Esophagus mucosa (tissue), 1 donor: ENCODE measurements at places on chromosomes 12 and 14.
A peak's percentile ranks its signal among the peaks of the same experiment; 100 is the strongest.

- ATAC-seq: no peak
Measured at GRCh38 chr12:111431772-111432171, 26.0 kb downstream of the SH2B3 start.

DNA sequence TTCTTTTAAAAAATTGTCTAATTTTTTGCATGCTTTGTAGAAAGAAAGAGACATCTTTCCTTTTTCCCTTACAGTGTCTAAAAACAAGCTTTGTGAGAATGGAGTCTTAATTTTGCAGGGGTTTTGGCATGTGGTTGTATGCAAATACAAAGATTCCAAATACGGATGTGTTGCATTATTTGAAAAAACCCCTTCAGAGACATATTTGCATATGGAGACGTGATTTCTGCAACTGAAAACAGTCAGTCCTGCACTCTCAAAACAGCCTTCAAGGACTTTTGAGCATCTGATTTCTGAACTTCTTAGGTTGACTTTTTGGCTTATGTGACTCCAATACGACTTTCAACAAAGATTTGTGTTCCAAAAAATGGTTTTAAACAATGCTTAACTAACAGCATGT is 7.8 kb downstream of the IRAK3 start:
- no peak for ATAC-seq

- ATAC-seq: no peak
Measured at GRCh38 chr14:37569729-37570128, 25.3 kb downstream of the FOXA1 start.

GRCh38 chr12:14239935-14240872 is 125.3 kb upstream of the ATF7IP start:
- peak; percentile 86 for ATAC-seq

- ATAC-seq: no peak
Measured at GRCh38 chr14:20468764-20469241, 403 bp upstream of the PNP start.

- ATAC-seq: peak; percentile 68
Measured at GRCh38 chr12:12582895-12583303, 20.2 kb upstream of the DUSP16 start.

GRCh38 chr12:109563291-109564284 is 9.7 kb downstream of the MMAB start:
- ATAC-seq: no peak

DNA sequence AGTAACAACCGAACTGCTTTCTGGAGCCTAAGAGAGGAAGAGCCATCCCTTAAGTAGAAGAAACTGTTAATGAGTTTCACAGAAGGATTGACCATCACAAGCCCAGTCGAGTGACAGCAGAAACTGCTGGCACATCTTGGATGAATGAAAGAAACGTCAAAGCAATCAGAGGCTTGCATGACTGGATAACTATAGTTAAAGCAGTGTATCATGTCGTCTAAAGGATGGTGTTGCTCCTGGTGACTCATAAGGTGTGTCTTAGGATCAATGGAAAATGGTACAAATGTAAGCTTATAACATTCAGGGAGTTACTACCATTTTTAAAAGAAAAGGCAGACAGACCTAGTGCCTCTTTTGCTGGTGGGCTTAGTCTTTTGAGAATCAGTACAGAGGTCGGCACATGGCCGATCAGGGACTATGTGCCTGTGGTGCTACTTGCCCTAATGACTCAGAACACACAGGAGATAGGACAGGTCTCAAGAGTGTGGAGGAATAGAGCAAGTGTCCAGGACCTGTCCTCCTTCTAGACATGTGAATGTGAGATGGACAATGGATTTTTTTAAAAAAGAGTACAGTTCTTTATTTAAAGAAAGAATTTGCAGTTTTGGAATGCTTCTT is 55.7 kb downstream of the TMX1 start:
- ATAC-seq: peak; percentile 89

- no peak for ATAC-seq
Measured at GRCh38 chr12:62191491-62192179, 68.6 kb upstream of the USP15 start.

DNA sequence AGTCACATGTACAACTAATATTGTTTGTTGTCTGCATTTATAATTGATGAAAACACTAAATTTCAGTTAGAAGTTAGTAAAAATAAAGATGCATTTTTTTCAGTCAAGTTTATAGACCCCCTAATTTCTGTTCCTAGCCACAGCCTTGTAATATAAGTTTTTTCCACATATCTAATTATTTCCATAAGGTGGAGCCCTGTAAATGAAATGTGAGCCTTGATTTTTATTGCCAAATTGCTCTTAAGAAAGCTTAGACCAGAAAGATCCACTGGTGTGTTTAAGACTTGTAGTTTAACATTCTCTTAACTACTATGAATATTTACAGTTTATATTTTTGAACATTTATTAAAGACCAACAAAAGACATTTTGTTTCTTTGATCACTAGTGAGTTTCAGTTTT is 322.1 kb upstream of the RGS6 start:
- no peak for ATAC-seq

GRCh38 chr14:68790644-68791077 is 2.2 kb downstream of the ZFP36L1 start:
- ATAC-seq: no peak

DNA sequence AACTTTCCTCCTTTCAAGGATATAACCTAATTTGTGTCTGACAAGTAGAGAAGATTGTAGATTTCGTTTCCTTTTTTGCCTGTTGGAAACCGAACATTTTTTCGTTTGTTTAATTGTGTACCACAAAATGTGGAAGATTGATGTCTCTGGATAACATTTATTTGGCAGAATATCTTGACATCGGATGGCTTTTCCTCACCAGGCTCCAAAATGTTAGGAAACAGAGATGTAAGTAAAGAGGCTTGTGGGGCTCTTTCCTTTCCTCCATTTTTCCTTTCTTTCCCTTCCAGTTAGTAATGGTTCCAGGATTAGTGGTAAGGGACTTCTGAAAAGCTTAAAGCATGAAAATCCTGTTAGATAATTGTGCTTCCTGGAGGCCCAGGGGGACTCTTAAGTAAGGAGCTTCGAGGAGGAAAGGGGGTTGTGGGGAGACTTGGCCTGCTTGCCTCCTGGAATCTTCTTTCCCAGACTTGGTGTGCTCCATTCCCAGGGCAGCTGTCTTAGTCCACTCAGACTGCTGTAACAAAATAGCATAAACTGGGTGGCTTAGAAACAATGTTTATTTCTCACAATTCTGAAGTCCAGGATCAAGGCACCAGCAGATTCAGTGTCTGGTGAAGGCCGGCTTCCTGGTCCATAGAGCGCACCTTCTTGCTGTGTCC is 243.1 kb upstream of the PWP1 start:
- no peak for ATAC-seq

- ATAC-seq: no peak
Measured at GRCh38 chr14:103535081-103535890, 6.3 kb downstream of the TRMT61A start.

DNA sequence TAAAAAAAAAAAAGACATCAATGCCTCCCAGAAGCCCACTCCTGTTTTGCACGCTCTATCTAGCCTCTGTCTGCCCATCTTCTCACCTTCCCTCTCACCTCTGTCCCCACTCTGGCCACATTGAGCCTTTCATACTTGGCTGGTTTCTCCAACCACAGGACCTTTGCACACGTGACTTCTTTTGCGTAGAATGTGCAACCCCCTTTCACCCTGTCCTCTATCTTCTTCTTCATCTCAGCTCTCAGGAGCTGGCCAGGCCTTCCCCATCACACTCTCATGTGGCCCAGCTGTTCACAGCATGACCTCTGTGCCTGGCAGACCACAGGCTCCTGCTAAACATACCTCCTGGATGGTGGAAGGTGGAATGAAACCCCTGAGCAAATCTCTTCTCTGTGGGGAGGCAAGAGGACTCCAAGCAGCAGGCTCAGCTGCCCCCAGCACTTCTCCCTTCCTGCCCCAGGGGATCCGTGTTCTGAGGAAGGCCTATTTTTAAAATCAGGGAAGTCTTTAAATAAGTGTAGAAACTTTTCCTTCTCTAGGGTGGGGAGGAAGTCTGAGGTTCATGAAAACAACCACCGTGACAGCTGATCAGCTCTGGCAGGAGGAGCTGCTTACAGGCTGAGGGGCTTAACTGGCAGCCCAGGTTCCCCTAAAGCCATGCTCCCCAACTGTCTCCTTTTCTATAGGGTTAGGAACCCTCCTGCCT is 11.6 kb downstream of the HVCN1 start:
- ATAC-seq: peak; percentile 18

DNA sequence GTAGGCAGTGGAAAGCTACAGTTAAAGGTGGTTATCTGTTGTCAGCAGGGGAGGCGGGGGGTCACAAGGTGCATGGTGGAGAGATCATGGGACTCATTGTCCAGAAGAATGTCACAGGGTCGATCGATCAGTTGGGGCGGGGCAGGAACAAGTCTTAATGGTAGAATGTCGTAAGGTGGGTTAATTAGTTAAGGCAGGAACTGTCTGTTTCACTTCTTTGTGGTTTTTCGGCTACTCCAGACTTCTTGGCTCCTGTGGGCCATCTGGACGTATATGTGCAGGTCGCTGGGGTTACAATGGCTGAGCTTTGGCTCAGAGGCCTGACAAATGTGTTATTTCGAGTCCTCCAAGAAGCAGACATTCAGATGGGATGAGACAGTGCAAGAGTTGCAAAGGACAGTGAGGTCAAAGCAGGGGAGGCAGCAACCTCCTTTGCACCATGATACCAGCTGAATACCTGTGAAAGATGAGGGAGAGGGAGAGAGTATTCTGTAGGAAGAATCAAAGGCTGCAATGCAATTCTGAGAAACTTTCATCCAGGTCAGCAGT is 246.9 kb upstream of the TMEM132C start:
- ATAC-seq: no peak
